Ammon's horn (tissue), 1 donor: ENCODE measurements at places on chromosomes 16 and 17.
A peak's percentile ranks its signal among the peaks of the same experiment; 100 is the strongest.

- DNase-seq: no peak
Observed at GRCh38 chr17:38628441-38628840, 22.7 kb upstream of the SRCIN1 start.

- no peak for DNase-seq
Observed at GRCh38 chr17:11924076-11924475, 73.2 kb downstream of the ZNF18 start.

- no peak for DNase-seq
Observed at GRCh38 chr17:542943-543342, 171.7 kb downstream of the VPS53 start.

- DNase-seq: no peak
Observed at GRCh38 chr17:35773679-35774425, 13.2 kb downstream of the C17orf50 start.

- DNase-seq: peak; percentile 67
Observed at GRCh38 chr17:2179615-2180295, 123.8 kb downstream of the SMG6 start.

DNA sequence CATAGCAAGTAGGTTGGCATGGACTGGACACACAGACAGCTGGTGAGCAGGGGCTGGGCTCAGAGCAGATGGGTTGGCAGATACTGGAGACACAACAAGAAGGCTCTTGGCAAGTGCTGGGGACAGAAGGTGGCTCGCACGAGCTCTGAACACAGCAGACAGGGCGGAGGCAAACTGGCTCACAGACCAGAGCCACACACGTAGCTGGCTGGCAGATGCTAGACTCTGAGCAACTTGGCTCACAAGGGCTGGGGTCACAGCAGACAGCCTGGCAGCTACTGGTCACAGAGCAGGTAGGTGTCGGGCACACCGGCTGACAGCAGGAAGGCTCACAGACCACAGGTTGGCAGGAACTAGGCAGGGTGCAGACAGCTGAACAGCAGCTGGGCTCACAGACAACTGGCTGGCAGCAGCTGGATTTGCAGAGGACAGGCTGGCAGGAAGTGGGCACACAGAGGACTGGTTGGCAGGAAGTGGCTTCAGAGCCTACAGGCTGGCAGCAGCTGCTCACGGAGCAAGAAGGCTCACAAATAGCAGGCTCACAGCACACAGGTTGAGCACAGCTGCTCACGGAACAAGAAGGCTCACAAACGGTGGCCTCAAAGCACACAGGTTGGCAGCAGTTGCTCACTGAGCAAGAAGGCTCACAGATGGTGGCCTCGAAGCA lies 725 bp downstream of the KRTAP16-1 start:
- peak; percentile 63 for DNase-seq

- no peak for DNase-seq
Observed at GRCh38 chr17:31250229-31250628, 46.8 kb downstream of the OMG start.

DNA sequence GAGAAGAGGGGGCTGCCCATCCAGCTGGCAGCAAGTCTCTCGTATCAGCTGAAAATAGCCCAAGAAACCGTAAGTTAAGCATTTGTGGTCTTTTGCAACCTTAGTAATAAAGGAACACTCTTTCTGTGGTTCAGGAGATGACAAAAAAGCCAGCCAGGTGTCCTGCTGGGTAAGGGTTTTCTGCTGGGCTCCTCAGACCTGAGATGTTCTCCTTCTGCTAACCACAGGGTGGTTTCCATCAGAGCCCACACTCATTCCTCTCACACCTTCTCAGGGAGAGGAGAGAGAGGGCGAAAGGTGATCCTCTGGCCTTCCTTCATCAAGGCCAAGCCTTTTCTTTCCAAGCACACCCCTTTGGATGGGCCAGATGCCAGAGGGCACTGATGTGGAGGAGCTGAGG lies 70.7 kb downstream of the TEX14 start:
- DNase-seq: no peak

DNA sequence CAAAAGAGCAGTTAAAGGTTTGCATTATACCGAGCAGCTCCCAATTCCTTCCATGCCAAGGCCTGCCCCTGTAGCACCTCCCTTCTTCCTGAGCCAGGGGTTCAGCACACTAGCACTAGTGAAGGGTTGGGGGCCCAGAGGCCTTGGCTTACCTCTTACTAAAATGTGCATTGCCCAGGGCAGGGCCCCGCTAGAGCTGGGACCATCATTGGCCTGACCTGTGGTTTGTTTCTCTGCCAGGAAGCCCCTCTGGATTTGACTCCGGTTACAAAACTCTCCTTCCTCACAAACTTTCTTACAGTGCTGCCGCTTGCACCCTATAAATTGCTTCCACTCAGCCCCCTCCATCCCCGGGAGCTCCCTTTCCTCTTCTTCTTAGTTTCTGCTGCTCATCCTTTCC lies 33.8 kb downstream of the MPRIP start:
- DNase-seq: no peak

- DNase-seq: no peak
Observed at GRCh38 chr17:44394833-44395232, 5.4 kb upstream of the ITGA2B start.

DNA sequence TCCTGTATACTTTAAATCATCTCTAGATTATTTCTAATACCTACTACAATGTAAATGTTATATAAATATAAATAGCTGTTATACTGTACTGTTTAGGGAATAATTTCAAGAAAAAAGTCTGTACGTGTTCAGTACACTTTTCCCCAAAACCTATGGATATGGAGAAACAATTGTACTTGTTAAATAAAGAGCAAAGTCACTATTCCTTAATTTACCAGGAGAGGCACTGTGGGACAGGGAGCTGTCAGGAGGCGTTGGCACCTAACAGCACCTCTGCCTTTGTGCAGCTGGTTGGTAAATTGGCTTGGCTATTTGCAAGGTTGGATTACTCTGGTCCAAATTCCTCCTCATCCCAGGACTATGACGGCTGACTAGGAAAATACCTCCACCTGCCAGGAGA lies 28.0 kb downstream of the CRHR1 start:
- no peak for DNase-seq

DNA sequence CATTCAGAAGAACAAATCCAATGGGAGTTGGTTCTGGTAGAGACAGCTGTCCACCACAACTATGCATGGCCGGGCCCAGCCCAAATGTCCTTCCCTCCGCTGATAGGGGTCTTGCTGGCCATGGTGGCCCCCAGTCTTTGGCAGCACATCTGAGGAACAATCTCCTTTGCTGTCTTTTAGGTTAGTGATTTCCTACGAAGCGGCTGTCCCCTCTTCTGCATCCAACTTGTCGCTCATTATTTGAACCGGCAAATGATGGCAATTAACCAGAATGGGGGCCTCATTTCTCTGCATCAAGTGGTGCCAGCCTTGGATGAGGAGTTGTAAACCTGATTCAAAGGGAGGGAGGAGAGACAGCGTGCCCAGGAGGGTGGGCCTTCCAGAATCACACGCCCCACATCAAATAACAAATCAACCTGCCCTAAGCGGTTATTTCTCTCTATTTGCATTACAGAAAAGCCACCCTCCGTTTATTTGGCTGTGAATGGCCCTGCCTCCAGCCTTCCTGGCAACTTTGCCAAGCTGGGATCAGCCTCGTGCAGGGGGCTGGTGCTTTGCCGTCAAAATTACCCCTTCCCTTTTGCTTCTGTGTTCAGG lies 156.5 kb downstream of the RGS9 start:
- DNase-seq: no peak

DNA sequence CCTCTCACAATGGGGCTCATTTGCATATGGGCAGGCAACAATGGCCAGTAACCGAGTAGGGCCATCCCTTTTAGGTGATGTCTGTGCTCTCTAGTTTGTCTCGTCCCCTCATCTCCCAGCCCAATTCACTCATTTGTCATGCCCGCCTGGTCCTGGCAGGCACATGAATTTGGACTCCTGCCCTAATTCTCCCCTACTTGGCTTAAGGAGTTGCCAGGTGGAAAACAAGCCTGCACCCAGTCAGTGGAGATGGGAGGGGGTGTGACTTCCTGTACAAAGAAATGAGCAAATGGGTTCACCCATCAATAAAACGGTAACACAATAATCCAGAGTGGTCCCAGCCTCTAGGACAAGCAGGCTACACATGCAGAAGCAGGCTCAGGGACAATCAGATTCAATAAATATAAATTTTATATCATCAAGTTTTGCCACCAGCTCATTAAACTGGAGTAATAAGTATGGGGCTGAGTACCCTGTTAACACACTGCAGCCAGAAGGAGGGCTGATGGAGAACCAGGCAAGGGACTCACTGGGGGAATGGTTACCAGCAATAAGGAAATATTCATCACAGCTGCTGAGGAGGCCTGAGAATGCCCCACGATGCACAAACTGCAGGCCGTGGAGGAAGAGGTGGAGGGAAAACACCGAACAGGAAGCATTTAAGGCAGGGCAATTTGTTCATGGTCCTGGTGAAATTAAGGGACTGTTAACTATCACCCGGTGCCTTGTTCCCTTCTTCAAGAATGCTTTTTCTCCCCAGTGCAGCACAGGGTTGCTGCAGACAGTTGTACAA lies 84.4 kb upstream of the GPRC5B start:
- DNase-seq: no peak

DNA sequence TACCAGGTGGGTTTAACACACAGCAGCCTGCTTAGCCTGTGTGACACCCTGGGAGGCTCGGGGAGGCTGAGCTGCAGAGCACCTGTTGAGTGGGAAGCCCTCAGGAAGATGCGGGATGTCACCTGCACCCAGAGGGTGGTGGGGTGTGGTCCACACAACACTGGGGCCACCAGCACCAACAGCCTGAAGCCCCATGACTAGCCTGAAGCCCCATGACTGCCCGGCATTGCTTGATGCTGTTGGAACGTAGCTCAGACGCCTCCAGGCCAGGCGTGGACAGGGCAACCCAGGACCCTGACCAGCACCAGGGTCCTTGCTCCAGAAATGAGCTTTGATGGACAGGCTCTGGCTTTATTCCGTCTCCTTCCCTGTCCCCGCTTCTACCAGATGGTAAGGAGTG lies 76.3 kb upstream of the ZNF469 start:
- no peak for DNase-seq

GRCh38 chr17:63082273-63082861 lies 116.3 kb downstream of the TANC2 start:
- peak; percentile 16 for DNase-seq

GRCh38 chr17:65054602-65055001 lies 1.9 kb downstream of the GNA13 start:
- no peak for DNase-seq

- peak; percentile 59 for DNase-seq
Observed at GRCh38 chr17:40803617-40804082, 3.9 kb upstream of the KRT28 start.

GRCh38 chr17:42312285-42313130 lies 24.2 kb downstream of the STAT5A start:
- peak; percentile 91 for DNase-seq

DNA sequence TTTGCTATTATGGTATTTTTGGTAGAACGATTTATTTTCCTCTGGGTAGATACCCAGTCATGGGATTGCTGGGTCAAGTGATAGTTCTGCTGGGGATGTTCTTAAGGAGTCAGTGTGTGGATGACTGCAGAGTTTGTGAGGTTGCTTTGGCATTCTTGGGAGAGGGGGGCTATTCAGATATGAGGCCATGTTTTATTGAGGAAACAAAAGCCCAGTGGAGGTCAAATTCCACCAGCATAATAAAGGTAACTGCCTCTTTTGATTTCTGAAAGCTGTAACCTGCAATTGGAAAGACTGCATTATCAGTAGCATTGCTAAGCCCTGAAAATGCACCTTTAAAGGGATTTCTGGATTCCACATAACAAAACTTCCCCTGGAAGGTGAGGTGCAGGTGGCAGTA lies 43.7 kb upstream of the HNF1B start:
- DNase-seq: no peak

- peak; percentile 70 for DNase-seq
Observed at GRCh38 chr17:49031965-49032928, 35.1 kb downstream of the IGF2BP1 start.

DNA sequence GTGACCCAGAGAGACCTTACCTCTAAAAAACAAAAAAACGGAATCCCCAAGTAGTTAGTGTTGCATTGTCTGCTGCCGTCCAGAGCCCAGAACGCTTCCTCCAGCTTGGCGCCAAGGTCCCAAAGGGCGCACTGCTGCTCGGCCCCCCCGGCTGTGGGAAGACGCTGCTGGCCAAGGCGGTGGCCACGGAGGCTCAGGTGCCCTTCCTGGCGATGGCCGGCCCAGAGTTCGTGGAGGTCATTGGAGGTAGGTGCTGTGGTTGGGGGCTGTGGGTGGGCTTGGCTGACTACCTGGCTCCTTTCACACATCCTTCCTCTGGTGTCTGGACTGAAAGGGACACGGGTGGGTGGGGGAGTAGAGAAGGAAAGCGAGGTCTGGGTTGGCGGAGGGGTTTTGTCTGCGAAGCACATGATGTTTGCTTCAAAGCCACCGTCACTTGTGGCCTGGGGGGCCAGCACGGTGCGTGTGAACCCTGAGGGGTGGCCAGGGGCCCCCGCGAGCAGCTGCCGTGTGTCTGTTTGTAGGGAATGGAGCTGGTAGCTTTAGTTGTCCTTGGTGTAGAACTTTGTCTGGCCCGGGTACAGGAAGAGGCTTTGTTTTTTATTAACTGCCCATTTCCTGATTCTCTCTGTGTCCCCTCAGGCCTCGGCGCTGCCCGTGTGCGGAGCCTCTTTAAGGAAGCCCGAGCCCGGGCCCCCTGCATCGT lies 23.8 kb downstream of the SPG7 start:
- DNase-seq: no peak

GRCh38 chr17:67025216-67025792 lies 19.1 kb upstream of the CACNG1 start:
- DNase-seq: no peak

GRCh38 chr16:28975158-28975599 lies 601 bp downstream of the SPNS1 start:
- no peak for DNase-seq

DNA sequence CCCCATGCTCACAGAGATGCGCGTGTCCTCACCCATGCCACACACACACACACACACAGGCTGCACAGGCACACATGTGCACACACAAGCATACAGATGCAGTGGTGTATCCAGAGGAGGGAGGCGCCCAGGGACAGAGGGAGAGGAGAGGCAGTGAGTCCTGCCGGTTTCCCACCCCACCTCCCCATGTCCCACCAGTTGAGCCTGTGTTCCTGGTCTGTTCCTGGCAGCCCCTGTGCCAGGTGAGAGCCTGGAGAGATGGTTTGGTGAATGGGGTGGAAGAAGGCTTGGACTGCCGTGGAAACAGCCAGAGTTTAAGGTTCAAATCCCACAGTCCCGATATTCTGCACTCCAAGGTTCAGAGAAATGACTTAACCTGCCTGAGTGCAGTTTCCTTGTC lies 10.2 kb upstream of the FADS6 start:
- no peak for DNase-seq

- DNase-seq: peak; percentile 34
Observed at GRCh38 chr16:8713635-8714172, 39.3 kb downstream of the ABAT start.

DNA sequence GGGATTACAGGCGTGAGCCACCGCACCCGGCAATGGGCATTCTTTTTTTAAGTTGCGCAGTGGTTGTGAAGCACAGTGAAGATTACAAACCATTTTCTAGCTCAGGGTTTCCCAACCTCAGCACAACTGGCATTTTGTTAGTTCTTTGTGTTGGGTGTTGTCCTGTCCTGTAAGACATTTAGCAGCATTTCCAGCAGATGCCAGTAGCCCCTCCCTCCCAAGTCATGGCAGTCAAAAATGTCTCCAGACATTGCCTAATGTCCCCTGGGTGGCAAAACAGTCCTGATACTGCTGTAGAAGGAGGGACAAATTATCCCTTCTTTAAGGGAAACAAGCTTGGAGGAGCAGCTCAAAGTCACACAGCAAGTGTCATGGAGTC lies 15.6 kb downstream of the PLK1 start:
- no peak for DNase-seq
